ENCODE measurements at places on chromosomes 1 and 21.

DNA sequence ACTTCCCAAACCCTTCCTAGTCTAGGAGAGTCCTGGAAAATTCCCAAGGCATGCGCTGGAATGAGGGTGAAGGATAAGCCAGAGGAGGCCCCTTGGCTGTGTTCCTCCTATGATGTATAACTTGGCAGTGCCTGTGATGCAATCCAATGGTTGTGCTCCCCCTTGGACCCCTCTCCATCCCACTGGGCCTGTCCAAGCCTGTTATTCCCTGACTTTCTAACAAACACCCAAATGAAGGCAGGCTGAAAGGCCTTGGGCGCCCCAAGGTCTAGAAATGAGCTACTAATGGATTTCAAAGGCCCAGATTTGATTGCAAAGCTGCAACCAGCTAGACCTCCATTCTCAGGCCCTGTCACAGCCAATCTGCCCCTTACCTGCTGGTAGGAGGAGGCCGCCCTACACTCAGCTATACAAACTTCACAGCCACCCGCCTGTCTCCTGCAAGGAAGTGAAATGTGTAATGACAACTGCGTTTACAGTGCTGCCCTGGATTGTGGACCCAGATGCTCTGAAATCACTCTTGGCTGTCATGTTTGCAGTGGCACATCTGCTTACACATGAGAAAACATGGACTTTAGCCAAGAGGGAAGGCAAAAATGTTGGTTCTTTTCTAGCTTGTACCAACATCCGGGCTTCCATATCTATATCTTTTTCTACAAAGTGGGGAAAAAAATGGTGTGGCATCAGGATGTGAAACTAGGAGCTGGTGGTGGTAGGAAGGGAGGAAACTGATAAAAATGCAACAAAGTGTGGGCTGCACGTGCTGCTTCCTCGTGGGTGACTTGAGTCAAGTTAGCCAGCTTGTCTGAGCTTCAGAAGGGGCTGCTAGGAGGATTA lies 130.4 kb downstream of the TRABD2B start:
- no peak for DNase-seq

DNA sequence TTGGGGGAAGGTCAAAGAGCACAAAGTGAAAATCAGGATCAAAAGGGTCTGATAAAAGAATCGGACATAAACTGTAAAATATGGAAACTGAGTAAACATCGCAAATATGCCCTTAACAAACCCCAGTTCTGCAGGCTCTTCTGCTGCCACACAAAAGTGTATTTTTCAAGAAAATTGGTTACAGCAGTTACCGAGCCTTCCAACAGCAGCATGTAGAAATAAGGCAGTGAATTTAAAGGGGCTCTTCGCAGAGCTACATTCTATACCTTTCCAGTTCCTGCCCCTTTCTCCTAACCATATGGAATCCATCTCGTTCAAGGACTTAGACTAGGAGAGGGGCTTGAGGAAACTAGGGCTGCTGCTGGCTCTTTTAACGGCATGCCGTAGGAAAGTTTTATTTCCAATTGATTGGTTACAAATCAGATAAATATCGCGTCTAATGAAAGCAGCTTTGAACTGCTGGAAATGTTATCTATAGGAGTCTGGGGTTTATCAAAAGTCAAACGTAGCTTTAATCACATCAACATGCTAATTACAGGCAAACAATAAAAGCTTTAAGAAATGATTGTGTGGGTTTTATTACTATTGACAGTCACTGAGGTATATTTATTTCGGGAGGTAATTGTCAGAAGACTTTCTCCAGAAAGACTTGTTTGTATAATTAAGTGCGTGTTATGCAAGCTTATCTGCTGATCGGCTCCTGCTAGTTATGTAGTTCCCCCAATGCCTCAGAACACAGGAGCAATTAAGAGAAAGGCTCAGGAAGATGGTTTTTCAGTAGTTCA lies 59.1 kb downstream of the GORAB start:
- DNase-seq, result no peak

GRCh38 chr1:12518931-12519692 lies 98.9 kb downstream of the DHRS3 start:
- no peak for DNase-seq

DNA sequence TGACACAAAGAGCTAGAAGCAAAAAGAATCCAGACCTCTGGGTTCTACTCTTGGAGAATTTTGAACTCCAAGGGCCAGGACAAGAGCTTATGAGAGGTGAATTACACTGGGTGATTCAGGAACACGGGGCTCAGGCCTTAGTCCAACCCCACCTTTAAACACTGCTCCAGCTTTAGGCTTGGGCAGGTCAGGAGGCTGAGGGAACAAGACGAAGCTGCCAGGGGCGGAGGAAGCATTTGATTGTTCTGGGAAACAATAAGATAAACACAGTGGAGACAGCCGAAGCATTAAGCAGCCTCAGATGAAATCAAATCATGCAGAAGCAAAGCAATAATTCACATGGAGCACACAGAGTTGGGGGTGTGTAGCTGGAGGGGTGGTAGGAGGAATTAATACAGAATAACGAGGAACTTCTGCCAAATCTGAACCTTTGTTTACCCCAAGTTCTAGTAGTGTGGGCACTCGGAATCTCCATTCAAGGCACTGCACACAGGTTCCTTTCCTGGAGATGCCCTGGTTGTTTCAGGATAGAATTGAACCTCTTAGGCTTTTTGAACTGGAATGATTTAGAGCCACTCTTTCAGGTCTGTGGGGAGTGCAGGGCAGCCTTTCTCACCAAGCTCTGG lies 93.2 kb downstream of the PLXNA2 start:
- no peak for DNase-seq

DNA sequence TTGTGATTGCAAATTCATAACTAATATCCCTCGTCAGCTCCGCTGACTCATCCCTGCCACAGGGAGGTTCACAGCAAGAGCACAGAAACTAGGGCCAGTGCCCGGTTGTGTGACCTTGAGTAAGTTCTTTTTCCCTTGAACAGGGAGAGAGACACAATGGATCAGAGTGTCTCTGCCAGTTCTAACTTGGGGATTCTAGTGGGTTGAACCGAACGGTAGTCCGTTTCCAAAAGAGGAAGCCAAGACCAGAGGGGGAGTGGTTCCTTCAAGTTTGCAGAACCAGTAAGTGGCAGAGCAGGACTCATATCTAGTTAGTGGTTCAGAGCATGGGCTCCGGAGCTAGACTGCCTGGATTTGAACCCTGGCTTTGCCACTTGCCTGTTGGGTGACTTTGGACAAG lies 4.9 kb upstream of the SHISA4 start:
- no peak for DNase-seq

DNA sequence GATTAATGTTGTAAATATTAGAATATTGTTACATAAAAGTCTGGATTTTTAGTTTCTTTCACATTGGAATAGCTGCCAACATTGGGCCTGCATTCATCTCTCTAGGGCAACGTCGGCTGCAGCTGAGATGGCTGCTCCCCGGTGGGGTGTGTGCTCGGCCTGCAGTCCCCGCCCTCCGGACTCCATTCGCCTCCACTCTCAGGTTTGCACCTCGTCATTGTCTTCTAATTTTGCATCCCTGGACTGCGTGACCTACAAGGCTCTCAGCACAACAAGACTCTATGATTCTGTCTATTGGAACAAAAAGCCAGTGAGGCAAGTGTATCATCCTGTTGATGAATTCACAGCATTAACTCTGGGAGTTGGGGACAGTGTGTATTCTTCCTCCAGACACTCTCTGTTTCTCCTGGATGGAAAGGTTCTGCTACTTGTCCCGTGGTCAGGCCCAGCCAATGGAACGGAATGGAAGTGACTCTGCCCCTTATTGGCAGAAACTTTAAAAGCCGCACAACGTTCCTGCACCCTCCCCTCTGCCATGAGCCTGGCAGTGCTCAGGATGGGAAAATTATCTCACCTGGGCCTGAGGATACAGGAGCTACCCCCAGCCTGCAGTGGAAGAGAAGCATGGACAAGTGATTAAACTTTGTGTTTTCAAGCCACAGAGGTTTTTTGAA lies 105.0 kb upstream of the SAMD11 start:
- no peak for DNase-seq
